ENCODE measurements at places on chromosomes 4 and X.

- DNase-seq = no peak
Observed at GRCh38 chr4:80295336-80295735, 28.9 kb downstream of the FGF5 start.

DNA sequence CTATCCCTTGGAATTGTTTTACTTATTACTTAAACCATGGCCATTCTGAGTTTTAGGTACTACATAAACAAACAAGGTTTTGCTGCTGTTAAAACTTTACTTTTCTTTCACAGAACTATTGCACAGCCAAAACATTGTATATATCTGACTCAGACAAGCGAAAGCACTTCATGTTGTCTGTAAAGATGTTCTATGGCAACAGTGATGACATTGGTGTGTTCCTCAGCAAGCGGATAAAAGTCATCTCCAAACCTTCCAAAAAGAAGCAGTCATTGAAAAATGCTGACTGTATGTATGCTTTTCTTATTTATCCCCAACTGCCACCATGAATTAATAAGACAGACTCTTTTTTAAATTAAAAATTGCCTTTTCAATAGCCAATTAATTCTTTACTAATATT is 69.8 kb downstream of the CCKAR start:
- no peak for DNase-seq

DNA sequence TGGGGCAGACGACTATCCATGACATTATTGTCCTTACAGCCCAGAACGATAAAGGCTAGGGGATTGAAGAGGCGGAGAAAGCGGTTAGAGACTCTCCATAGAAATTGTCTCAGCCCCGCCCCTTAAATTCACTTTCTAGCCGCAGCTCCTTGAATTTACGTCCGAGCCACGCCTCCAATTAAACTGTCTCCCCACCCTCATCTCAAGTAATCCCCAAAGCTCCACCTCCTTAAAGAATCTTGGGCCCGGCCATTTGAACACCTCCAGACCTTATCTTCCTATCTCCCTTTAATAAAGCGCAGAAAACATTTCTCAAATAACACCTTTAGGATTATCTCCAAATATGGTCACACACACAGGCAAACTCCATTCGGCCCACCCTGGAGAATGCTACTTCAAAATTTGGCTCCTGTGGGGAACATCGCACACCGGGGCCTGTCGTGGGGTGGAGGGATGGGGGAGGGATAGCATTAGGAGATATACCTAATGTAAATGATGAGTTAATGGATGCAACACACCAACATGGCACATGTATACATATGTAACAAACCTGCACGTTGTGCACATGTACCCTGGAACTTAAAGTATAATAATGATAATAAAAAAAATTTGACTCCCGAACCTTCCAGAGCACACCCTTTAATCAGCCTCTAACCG is 7.2 kb upstream of the MAGIX start:
- no peak for DNase-seq

GRCh38 chr4:36325499-36325898 is 44.1 kb downstream of the DTHD1 start:
- DNase-seq = no peak

DNA sequence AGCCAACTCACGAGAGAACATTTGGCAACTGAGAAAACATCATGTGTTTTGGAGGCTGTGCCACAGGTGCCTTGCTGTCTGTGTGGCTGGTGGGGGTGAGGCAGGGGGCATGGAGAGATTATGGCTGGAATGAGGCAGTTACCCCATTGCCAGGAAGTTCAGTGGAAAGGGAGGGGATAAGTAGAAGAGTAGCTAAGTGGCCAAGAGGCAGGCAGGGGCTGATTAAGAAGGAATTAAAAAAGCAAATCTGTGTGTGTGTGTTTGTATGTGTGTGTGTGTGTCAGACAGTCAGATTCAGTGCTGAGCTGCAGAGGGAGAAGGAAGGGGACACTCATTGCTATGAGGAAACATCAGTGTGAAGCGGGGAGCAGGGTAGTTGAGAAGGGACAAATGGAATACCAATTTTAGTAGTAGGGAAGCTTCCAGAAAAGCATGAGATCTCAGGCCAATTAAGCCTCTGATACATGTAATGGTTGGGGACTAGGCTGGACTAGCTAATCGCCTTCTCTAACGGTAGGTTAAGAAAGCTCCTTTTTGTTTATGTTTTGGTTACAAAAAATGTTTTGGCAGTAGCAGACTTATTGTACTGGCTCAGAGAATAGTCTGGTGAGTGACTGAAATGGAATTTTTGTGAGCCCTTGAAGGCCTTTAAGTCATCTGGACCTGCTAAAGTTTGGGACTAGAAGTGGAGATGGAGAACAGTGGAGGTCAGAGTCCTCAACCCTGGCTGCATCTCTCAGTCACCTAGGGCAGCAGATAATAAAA is 18.5 kb downstream of the TMEM164 start:
- DNase-seq = no peak

DNA sequence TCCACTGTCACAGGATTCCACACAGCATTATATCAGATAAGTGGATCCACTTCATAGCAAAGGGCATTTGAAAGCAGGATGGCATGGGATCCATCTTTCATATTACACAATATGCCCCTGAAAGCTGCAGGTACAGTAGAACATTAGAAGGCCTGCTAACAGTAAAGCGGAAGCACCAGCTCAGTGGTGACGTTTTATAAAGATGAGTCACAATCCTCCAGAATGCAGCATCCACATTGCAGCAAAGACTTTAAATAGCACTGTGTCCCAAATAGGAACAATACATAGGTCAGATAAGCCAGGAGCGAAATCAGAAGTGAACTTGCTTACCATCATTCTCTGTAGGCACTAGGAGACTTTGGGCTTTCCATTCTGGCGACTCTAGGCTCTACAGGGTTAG is 609.5 kb upstream of the FAT1 start:
- DNase-seq = no peak

- no peak for DNase-seq
Observed at GRCh38 chr4:35252071-35252470, 992.2 kb downstream of the ARAP2 start.

- DNase-seq = no peak
Observed at GRCh38 chr4:10861036-10861435, 176.5 kb upstream of the CLNK start.

GRCh38 chrX:2272337-2272736 is 228.4 kb downstream of the DHRSX start:
- DNase-seq = no peak

DNA sequence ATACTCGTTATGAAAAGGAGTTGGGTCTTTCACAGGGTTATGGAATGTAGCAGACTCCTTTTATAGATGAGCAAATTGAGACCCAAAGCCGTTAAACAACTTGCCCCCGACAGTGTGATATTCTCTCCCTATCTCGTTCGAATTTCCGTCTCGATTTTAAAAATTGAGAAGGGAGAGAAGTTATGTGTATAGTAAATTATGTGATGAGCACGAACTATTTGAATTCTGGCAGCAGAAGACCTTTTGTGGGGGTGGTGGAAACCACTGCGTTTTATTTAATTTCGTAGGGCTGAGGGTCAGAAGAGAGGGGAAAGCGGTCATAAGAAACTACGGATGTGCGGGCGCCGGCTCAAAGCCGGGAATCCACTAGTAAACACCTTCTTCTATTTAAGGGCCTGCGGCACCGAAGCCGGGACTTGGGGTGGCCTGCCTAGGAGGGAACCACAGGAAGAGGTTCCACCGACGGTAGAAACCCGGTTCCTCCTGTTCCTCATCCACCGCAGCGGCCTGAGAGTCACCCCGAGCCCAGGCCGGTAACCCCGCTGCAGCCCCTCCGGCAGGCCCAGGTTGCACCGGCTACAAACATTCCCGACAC is 1.5 kb upstream of the DDX3X start:
- DNase-seq = no peak

DNA sequence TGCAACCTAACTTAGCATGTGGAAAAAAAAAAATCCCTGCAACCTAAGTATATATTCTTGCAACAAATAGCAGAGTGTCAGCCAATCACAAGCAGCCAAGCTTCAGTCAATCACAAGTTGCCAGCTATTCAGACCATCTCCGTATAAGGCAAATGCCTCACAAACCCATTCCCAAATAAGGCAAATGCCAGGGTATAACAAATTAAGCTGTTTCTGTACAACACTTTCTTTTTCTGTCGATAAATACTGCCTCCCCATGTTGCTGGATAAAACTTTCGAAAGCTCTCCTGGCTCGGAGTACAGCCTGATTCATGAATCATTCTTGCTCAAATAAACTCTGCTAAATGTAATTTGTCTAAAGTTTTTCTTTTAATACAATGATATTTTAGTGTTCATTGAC is 460.7 kb upstream of the SMIM31 start:
- no peak for DNase-seq

- no peak for DNase-seq
Observed at GRCh38 chr4:64889906-64890610, 480.8 kb upstream of the TECRL start.

DNA sequence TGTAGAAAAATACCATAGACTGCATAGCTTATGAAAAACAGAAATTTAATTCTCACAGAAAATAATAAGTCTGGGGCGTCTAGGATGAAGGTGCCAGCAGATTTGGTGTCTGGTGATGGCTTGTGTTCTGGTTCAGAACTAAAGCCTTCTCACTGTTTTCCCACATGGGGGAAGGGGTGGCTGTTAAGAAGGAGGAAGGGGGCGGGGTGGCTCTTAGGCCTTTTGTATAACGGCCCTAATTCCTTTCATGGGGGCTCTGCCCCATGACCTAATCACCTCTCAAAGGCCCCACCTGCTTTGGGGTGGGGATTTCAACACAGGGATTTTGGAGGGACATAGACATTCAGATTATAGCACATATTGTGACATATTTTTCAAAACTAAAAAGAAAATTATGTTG is 173.2 kb upstream of the TECRL start:
- DNase-seq = no peak

DNA sequence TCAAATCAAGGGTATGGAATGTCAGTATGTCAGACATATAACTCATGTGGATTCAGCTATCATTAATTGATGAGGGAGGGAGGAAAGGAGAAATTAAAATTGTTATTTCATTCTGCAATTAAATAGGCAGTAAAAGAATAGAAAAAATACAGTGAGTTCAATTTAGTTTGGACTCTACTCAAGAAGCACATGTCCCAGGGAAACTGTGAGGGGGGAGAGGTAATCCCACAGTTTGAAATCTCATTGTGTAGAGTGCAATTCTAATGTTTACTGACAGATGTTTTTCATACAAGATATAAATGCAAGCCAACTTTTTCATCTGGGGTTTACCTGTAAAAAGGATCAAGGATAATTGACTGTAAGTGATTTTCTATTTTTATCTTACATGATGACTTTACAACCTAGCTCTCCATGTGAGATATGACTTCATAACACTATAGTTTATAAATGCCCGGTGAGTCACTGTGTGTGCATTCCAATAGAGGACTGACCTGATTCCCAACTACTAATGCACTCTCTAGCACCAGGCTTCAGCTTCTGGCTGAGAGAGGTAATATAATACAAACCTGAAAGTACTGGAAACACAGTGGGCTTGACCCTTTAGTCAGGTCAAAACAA is 35.2 kb upstream of the SCD5 start:
- no peak for DNase-seq

DNA sequence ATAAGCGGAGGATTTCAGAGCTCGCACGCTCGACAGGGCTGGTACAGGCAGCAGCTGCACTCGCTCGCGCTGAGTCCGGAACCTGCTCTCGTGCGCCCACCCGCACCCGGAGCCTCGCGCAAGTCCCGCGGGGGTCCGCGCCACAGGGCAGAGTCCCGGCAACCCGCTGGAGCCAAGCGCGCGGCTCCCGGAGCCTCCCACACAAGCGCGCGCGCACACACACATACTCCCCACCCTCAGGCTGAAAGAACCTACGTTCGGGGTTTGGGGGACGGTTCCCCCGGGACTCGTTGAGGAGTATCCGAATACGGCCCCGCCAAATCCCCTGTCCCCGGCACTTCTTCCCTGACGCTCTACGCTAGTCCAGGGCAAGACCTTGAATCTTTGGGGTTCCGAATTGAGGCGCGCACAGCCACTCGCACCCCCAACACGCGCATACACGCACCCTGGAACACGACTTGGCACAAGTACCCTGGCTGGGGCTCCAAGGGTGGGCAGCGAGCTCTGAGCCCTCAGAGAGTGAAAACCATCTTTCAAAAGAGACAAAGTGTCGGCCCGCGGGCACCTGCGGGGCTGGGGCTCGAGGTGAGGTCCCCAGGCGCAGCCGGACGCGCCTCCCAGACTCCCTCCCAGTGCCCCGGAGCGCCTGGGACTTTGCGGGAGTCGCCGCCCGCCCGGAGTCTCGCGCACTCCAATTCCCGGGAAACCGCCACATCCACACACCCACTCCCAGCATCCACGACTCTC is 952 bp downstream of the ANOS1 start:
- DNase-seq = no peak

GRCh38 chr4:18106620-18107019 is 85.1 kb upstream of the LCORL start:
- DNase-seq = no peak

- no peak for DNase-seq
Observed at GRCh38 chr4:42309361-42310260, 87.7 kb upstream of the SHISA3 start.

DNA sequence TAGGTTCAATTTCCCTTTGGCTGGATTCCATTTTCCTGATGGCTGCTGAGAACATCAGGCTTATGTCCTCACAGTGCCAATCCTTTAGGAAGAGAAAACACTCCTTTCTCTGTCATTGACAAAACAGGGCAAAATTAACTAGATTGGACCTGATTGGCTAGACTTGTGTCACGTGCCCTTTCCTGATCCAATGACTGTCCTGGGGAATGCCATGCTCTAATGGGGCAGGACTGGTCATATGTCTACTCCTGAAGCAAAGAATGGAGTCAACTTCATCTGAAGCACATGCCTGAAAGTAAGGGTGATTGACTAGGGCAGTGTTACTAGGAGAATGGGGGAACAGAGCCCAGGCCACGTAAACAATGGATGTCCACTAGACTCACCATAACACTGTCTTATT is 220.4 kb downstream of the KDR start:
- no peak for DNase-seq

DNA sequence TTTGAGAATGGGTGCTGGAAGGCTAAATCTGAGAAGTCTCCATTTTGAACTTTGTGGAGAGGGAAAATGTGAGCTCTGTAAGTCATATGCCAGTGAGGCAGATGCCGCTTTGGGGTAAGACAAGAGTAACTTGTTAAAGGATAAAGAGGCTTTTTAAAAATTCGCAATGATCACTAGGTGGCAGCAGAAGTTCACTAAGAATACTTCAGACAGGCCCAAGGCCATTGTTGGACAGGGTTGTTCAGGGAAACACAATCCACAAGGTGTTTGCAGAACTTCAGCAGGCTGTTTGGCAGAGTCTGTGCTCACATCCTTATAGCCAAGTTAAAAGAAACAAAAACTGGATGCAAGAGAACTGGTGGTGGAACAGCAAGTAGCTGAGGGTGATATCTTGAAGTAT is 13.7 kb upstream of the PIGA start:
- DNase-seq = peak; percentile 4

GRCh38 chr4:32684160-32684559 is 1964.0 kb downstream of the PCDH7 start:
- DNase-seq = no peak
